ENCODE measurements at places on chromosomes 3 and 15.

GRCh38 chr3:15271785-15272381 lies 60.5 kb downstream of the SH3BP5 start:
- DNase-seq, result peak; percentile 88

GRCh38 chr3:65776494-65776893 lies 262.2 kb downstream of the MAGI1 start:
- DNase-seq, result no peak

GRCh38 chr15:95565690-95566089 lies 764.8 kb upstream of the NR2F2 start:
- no peak for DNase-seq

DNA sequence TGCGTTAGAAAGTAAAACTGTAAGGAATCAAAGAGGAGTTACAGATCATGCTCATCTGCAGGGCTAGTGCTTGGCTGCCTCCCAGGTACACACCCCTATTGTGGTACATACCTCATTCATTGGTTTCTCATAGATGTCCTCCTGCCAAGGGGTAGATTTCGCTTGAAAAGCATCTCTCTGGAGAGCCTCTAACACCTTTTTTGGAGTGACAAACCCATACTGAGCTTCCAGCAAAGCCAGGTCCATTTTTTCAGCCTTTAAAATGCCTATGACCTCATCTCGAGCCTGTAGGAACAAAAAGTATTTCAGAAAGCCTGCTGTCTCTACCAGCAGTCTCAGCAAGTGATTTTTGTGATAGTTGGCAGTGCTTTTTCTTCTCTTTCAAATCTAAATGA lies 112.1 kb downstream of the CMSS1 start:
- DNase-seq, result no peak

DNA sequence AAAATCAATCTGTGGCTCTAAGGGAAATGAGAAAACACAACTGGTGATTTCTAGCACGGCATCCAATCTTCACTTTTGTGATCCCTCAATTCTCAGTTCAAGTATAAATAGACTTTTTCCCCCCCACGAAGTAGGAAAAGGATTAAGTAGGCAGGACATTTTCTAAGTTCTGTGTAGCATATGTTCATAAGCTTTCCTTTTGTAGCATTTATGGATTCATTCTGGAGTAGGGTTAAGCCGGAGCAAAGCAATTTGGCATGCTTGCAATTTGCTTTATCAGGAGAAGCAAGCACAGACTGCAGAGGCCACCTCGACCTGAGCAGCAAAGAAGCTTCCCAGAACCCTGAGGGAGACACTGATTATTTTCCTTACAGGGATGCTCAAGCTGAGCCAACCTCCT lies 66.3 kb downstream of the FHIT start:
- DNase-seq, result no peak

DNA sequence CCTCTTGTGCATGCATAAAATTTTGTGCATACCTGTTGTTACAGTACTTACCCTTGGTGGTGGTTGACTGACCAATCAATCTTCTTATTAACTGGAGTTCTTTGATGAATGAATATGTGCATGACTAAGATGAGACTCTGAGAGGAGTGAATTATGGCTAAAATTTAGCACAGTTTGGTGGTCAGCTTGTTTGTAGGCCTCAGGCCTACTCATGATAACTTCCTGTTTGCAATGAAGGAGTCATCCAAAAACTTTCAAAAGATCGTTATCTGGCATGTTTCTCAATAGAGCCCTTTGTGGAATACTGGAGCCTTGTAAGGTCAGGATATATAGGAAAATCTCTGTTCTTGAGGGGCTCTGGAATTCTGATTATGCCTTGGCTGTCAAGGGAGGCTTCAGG lies 66.5 kb downstream of the LEKR1 start:
- no peak for DNase-seq

- no peak for DNase-seq
Observed at GRCh38 chr3:99466331-99466730, 172.1 kb upstream of the COL8A1 start.

DNA sequence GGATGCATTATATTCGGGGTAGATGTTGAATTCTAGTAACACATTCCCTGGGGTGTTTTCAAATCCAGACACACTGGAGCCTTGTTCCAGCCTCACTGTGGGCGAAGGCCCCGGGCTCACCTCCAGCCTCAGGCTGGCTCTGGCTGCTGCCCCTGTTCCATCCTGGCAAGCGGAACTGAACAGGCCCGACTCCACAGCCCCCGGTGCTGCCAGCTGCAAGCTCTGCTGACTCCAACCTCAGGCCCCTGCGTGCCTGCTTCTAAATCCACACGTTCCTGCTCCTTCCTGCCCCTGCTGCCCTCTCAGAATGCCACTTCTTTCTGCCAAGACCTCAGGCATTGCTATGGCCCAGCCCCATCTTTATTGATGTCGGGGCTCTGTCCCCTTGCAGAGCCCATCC lies 90.6 kb downstream of the LIPC start:
- DNase-seq, result no peak

- no peak for DNase-seq
Observed at GRCh38 chr15:37819191-37819590, 115.2 kb upstream of the TMCO5A start.

- DNase-seq, result no peak
Observed at GRCh38 chr3:18215639-18216038, 209.5 kb downstream of the SATB1 start.

GRCh38 chr3:37441689-37442088 lies 267.3 kb upstream of the LRRFIP2 start:
- DNase-seq, result no peak

DNA sequence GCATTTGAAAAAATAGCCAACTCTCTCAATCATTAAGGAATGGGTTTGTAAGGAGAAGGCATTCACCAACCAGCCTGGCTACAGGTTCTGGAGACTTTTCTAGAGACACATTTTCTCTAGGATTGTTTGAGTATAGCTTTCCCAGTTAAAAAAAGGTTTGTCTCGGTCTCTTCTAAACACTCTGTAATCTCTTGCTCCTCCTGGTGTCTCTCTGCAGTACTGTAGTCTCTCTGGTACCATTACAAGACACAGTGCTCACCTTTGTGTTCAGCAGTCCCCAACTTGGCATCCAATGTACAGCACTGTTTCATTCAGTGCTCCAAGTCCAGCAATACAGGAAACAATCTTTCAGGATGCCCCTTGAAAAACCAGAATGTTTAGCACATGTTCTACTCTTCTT lies 534.4 kb downstream of the ZNF385D start:
- DNase-seq, result no peak

DNA sequence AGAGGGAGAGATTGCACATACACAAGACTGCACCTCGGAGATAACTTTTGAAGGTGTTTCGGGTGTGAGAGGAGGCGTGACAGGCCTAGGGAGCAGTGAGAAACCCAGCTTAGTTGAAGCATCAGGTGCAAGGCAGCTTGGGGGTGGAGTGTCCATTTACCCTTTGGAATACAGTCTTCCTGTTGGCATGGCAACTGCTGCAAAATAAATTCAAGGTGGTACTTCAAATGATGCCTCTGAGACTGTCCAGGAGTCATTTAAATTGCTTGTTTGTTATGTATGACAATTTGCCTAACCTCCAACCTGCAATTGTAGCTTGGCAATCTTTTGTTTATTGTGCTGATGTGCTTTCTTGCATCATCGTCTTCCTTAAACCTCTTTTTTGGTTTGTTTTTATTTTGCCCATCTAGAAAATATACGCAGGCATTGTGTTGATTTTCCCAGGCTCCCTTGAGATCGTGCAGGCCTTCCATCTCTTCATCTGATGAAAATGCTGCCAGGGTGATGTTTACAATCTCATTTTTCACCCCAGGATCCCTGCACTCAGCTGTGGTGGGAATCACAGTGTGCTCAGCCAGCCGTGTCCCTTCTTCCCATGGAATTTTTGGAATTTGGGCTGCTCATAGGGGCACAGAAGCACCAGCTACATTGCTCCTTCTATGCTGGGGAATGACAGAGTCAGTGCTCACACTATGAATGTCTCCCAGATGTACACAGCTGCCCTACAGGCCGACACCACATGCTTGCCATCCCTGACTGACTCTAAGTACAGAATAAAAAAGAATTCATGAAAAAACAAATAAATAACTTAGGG lies 583.1 kb upstream of the CFAP20DC start:
- DNase-seq, result no peak

DNA sequence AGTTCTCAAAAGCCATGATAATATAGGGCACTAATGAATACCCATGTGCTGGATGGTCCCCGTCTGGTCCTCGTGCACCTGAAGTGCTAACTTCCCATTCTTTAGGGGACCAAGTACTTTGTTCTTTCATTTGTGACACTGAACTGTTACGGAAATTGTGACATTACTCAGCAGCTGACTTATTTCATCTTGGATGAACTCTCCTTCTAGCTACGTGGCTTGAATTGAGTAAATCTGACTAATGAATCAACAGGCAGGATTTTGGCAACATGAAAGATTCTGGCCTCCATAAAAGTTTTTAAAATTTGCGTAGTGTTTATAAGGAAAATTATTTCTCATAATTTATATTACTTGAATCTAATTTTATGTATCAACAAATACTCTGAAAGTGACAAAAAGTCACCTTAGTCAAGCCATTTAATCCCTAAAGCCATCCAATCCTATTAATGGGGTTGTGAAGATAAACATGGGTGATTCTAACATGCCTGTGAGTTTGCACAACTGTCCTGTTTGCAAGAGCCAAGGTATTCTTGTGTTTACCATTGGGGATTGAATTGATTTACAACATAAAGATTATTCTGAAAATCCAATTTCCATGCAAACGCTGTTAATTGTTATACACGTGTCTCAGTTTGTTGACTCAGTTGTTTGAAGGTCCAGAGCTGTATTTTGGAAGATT lies 119.9 kb downstream of the AGBL1 start:
- no peak for DNase-seq

DNA sequence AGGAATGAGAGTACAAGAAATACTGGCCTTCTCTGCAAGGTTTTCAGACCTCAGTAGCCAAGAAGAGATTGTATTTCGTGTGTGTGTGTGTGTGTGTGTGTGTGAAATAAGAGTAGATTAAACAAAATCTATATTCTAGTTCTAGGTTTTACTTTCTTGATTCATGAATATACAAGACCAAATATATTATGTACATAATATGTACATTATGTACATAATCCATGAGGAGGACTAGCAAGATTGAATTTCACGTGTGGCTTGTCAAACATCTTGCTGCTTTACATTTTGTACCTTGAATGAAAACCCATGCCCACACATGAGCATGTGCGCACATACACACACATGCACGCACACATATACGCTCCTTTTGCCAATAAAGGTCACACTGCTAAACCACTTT lies 18.2 kb upstream of the STT3B start:
- DNase-seq, result no peak

DNA sequence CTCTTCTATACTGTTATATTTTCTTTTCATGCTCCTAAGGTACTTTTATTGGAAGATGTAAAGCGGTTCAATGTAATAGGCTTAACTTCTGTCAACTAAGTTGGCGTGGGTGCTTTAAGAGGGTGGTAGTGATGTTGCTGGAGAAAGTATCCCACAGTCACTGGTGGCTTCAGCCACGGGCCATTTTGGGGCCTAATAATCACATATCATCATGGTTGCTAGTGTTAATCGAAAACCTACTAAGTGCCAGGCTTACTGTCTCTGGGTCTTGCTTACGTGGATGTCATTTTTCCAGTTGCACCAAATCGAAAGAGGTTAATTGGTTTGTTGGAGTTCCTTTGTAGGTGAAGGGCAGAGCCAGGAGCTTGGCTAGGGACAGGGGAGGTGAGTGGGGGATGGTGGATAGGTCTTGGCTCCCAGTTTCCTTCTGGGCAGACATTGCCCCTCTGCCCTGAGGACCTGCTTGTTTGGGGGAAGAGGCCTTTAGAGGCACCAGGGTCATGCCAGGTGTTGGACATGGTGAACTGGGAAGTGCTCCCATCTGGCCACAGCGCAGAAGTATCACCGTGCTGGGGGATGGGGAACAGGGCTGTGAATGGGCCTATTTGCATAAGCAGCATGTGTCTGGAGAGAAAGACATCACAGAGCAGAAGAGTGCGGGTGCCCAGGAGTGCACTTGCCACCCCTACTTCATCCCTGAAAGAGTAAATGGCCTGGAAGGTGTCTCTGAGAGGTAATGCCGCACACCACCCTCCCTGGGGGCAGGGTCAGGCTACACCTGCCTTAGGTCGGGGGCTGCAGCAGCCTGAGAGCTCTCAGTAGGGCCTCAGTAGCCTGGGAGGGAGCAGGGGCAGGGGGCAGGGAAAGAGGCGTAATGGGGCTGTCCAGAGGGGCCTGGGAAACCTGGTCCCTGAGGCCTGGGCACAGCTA lies 62.4 kb upstream of the POLG start:
- DNase-seq, result no peak

- DNase-seq, result no peak
Observed at GRCh38 chr3:108414007-108414406, 96.4 kb downstream of the MYH15 start.

GRCh38 chr3:170914690-170915089 lies 6.3 kb upstream of the EIF5A2 start:
- DNase-seq, result no peak

DNA sequence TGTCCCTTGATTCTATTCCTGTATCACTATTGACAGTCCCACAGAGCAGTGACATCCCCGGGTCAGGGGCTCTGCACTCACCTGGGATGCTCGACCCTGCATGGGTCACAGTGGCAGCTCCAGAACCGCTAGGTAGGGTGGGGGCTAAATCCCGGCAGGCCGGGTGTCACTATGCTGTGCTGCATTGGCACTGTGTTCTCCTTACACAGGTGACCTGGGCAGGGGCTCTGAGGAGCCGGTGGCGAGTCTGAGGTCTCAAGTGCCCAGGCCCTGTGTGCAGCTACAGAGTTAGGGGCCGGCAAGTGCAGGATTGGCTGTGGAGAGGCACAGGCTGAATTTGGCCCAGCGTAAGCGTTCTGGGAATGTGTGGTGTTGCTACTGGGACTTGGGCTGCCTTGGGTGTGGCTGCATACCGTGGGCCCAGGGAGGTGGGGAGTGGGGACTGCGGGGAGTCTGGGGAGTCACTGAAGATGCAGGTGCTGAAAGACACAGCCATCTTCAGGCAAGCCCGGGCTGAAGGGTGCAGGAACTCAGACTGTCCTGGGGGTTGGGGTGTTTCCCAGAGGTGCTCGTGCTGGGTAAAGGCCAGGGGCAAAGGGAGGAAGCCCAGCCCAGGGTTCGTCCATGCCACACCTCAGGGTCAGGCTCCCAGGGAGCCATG lies 102.6 kb upstream of the PRR20G start:
- DNase-seq, result no peak

DNA sequence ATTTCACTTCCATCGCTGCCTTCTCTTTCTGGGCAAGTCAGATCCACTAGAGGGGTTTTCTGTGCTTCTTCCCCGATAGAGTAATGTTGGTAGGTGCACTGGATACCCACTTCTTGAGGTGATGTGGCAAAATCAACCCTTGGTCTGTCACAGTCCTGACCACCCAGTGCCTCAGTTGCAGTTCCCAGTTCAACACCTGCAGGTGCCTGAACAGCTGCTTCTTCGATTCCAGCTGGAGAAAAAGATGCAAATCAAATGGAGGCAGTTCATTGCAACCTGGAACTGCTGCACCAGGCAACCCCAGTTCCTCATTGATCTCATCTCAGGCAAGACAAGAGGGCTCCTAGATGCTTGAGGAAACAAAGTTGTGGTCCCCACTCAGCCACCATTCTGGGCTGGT lies 186.6 kb downstream of the UBE2E2 start:
- peak; percentile 22 for DNase-seq

GRCh38 chr3:38489766-38490165 lies 6.4 kb upstream of the EXOG start:
- no peak for DNase-seq
